ENCODE measurements at places on chromosomes 3 and 15. TPM values are rescaled to one million over a fixed set of nuclear protein-coding genes. Genes with fewer than 3 reads are reported as not detected.

The MORC1 gene
- 0.36 TPM for total RNA-seq

The RBSN gene
- total RNA-seq: 14.0 TPM

The CISH gene
- 0.73 TPM for total RNA-seq

The RPSA gene
- total RNA-seq: 509 TPM

The SLC6A20 gene
- not detected for total RNA-seq

The PARL gene
- 44.7 TPM for total RNA-seq

The CNTN4 gene
- total RNA-seq: not detected
